Mesothelial cell of epicardium (in vitro differentiated cells): ENCODE measurements at places on chromosomes 16 and 17.

GRCh38 chr17:44000141-44000860 is 4.1 kb upstream of the NAGS start:
- no peak for DNase-seq

DNA sequence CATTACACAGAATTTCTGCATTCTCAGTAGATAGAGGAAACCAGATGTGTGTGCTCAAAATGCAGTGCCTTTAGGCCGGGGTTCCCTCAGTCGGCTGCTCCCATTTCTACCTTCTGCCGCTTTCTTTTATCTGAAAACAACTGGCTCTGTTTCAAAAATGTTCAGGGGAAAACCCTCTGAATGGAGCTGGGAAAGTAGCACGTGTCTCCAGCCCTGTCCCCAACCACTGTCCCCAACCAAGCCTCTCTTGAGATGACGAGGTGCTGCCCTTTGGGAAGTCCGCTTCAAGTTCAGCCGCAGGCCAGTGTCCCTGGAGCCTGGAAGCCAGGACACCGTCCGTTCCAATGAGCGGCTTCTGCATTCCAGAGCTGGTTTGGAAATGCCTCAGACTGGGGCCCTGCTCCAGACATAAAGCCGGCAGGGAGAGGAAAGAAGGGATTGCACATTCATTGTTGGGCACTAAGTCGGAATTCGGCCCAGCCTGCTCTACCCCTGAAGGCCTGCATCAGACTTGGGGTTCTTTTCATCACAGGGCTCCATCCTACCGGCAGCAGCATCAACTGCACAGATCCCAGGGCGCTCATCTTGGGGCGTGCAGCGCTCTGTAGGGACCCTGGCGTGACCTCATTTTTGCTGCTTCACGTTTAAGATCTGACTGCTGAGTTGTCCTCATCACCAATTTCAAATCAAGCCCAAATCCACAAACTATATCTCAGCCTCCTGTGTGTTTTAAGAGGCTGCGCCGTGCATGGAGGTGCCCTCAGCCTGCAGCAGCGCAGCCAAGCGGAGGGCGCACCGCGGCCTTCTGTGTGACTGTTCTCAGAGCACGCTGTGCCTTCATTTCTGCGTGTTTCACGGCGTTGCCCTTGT is 111.3 kb downstream of the BANP start:
- DNase-seq: no peak

DNA sequence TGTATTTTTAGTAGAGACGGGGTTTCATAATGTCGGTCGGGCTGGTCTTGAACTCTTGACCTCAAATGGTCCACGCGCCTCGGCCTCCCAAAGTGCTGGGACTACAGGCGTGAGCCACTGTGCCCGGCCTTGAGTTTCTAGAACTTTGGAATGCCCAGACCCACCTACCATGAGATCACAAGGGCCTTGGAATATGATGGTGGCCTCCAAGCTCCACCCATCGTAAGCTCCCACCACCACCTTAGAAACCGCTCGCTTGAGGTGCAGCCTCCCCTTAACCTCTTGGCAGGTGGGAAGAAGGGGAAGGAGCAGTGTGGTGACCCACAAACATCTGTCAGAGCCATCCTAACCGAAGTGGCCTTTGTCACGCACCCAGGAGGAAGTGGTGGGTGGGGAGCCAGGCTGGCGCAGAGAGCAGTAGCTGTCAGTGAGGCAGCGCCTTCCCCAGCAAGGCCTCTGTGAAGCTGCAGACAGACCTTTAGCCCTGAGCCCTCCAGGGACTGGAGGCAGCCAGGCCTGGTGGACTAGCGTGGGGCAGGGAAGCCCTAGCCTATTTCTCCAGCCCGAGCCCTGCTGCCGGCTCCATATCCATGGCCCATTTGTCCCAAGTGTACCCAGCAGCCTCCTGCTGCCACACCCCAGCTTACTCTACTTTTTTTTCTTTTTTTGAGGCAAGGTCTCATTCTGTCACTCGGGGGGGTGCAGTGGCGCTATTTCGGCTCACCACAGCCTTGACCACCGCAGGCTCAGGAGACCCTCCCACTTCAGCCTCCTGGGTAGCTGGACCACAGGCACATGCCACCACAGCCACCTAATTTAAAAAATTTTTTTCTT is 13.1 kb upstream of the SEPHS2 start:
- DNase-seq: no peak

DNA sequence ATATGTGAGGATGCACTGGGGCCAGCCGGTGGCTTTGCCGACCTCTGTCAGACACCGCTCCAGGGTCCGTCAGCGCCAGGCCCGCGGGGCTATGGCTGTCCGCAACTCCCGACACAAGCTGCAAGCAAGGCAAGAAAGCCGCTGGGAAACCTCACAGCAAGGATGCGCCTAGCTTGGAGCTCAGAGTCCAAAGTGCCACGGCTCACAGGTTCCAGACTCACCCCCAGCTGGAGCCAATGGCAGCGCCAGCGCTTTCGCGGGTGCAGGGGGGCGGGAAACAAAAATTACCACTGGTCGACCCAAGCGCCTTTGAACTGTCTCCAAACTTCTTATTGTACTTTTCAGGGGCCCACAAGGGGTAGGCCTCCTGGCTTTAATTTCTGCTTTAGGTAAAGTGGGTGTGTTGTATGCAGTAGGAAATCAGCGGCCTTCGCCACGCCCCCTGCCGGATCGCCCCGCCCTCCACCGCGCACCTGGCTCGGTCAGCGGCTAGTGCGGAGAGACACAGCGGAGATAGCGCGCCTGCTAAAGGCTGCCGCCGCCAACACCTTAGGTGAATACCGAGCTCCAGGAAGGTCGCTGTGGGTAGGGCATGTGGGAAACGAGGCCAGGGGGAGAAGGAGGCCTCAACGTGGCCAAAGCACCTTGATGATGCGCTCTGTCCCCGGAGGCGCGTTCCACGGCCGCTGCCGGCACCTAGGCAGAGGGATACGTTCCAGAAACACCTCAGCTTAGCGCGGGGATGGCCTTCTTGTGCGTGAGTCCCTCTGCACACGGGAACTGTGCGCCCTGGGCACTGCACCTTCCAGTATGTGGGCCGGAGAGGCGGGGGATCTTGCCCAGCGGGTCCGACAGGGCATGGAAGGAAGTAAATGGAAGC is 61.0 kb upstream of the RBL2 start:
- no peak for DNase-seq

DNA sequence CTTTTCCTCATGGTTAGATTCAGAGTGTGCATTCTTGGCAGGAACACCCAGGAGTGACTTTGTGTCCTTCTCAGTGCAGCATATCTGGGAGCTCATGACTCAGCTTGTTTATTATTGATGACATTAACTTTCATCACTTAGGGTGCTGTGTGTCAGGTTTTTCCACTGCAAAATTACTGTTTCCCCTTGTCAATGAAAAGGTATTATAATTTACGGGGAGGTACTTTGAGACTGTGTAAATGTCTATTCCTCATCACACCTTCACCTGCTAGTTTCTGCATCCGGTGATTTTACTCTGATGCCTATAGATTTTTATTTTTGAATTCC is 50.5 kb downstream of the WWP2 start:
- no peak for DNase-seq

DNA sequence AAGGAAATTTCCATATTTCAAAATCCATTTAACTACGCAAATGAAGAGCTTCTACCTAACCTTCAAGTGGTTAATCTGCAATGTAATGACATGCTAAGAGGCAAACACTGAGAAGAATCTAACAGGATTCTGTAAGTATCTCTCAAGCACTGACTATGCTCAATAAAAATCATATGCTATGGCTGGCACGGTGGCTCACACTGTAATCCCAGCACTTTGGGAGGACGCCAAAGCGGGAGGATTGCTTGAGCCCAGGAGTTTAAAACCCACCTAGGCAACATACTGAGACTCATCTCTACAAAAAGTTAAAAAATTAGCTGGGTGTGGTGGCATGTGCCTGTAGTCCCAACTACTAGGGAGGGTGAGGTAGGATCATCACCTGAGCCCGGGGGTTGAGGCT is 32.7 kb downstream of the GNA13 start:
- DNase-seq: no peak

DNA sequence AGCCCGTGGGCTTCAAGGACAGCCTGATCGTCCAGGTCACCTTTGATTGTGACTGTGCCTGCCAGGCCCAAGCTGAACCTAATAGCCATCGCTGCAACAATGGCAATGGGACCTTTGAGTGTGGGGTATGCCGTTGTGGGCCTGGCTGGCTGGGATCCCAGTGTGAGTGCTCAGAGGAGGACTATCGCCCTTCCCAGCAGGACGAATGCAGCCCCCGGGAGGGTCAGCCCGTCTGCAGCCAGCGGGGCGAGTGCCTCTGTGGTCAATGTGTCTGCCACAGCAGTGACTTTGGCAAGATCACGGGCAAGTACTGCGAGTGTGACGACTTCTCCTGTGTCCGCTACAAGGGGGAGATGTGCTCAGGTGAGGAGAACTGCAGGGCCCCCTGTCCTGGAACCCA is 31.5 kb upstream of the EFCAB13 start:
- DNase-seq: no peak

GRCh38 chr17:228951-229708 is 47.7 kb upstream of the DOC2B start:
- no peak for DNase-seq

DNA sequence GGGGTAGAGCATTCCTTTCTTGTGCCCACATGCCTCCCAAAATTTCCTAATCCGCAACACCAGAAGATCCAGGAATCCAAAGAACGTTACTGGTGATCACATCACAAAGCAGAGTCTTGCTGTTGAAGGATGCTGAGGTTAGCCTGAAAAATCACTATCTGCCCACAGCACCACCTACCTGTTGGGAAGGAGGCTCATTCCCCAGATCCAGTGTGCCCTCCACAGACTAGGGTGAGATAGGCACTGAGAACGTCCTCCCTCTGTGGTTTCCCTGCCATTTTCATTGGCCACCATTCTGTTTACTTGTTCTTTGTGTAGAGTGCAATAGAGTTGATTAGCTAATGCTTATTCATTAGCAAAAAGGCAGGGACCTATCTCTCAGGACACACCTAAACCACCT is 30.3 kb downstream of the RCVRN start:
- DNase-seq: no peak

DNA sequence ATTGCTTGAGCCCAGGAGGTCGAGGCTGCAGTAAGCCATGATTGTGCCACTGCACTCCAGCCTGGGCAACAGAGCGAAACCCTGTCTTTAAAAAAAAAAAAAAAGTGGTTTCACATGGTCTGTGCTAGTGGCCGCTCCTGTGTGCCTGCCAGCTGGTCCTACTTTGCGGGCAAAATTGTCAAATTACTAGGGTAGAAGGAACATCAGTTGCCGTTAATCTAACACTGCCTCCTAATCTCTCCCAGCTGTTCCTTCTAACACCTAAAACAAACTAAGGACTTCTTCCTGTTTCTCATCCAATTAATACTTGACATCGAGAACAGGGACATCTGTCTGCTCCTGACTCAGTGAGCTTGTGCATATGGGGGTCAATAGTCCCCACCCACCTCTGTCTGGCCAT is 23.9 kb downstream of the TMEM11 start:
- DNase-seq: no peak

- no peak for DNase-seq
These were observed 199.9 kb upstream of the COX10 start for GRCh38 chr17:13869331-13869940.

GRCh38 chr17:65498816-65499215 is 62.6 kb downstream of the AXIN2 start:
- no peak for DNase-seq

DNA sequence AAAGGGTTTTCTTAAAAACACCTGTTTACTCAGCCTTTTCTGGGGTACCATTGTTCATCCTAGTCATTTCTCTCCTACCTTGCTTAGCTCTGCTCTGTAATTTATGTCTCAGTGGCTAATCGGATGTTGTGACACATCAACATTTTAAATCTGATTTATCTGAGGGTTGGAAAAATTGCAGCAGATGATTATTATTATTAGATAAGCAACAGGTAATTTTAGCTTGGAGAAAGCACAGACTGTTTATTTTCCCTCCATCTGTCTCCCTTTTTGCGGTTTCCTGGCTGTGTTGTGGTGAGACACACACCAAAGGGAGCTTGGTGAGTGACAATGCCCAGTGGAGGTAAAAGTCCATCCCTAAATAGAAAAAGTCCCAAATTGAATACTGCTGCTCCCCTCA is 389.9 kb downstream of the UTP18 start:
- DNase-seq: no peak

- no peak for DNase-seq
These were observed 20.3 kb downstream of the GGA3 start for GRCh38 chr17:75241143-75241430.

DNA sequence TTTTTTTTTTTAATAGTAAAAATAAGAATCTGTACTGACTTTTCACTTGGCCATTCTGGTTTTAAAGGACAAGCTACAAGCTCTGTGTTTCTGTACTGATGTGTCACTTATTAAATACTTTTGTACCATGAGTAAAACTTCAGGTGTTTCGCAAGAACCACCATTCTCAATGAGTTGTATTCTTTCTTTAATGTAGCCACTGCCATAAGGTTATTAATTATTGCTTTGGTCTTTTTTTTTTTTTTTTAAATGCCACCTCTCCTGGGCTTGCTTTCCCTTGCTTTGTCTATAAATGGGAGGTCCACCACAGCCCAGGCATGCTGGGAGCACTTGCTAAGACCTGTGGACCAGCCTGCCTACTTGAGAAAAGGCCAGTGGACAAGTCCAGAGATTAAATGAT is 8.4 kb downstream of the ARL2BP start:
- no peak for DNase-seq

- no peak for DNase-seq
These were observed 19.0 kb downstream of the SPIRE2 start for GRCh38 chr16:89847051-89847939.

DNA sequence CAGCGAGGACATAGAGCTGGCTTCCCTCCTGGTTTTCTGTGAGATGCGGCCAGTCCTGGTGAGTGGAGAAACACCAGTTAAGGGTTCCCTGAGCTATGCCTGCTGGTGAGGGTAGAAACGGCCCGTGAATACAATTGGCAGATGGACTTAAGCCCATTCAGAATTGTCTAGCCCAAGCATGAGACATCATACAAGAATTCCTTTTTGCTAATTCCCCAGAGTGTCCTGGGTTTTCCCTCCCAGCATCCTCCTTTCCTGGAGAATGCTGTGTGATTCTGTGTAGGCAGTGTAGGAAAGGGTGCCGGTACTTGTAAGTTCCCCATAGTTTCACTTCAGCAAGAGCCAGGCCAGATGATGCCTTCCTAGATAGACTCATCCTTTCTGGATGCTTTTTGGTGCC is 65.1 kb downstream of the SDR42E1 start:
- no peak for DNase-seq

GRCh38 chr16:84334482-84334881 is 33.9 kb upstream of the ATP2C2 start:
- no peak for DNase-seq

DNA sequence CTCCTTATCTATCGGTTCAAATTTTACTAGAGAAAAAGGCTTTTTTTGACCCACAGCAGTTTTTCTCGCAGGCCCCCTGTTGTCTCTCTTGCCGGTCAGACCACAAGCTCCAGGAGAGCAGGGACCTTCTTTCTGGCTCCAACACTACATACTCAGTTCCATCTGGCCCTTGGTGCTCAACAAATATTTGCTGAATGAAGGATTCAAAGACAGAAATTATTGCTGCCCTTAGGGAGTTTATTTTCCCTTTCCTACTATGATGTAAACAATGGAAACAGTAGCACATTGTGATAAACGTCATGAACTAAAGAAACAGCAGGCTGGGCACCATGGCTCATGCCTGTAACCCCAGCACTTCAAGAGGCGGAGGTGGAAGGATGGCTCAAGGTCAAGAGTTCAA is 59.0 kb upstream of the ATP2A3 start:
- DNase-seq: no peak

- DNase-seq: peak; percentile 62
These were observed at the start of gene MMP2 for GRCh38 chr16:55478827-55479429. TSS of gene MMP2 (plus strand) at chr16:55479198. CDS start at chr16:55479480, 282 bp downstream.

- DNase-seq: no peak
These were observed 151.8 kb downstream of the ABCA8 start for GRCh38 chr17:68803164-68803929.

GRCh38 chr16:81539759-81540472 is 95.3 kb downstream of the CMIP start:
- no peak for DNase-seq

GRCh38 chr16:10112021-10112420 is 70.2 kb downstream of the GRIN2A start:
- no peak for DNase-seq
